ENCODE measurements at places on chromosomes 6 and 20.

DNA sequence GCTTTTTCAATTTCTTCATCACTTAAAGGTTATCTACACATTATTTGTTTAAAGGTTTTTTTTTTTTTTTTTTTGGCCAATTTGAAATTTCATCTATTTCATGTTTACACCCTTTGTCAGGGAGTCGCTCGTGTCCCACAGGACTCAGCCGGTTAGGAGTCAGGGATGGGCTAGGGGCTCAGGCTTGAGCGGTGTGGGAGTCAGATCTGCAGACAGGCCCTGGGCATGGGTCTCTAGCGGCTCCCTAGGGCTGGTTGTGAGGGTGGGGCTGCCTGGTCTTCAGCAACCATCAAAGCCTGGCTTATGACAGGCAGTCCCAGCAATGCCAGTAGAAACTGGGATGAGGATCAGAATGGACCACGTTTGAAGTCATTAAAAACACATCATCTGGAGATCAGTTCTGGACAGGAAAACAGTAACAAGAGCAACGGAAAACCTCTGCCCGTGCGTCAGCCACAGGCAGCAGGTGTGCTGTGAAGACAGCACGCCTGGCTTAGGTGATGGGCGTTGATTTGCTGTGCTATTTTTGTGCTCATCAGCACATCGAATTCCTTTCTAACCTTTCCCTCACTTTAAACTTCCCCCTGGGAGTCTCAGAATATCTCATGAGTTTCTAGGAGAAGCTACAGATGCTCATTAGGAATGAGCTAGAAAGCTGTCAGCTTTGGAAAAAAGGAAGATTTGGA, 91.3 kb upstream of the MPC1 start:
- no peak for DNase-seq

DNA sequence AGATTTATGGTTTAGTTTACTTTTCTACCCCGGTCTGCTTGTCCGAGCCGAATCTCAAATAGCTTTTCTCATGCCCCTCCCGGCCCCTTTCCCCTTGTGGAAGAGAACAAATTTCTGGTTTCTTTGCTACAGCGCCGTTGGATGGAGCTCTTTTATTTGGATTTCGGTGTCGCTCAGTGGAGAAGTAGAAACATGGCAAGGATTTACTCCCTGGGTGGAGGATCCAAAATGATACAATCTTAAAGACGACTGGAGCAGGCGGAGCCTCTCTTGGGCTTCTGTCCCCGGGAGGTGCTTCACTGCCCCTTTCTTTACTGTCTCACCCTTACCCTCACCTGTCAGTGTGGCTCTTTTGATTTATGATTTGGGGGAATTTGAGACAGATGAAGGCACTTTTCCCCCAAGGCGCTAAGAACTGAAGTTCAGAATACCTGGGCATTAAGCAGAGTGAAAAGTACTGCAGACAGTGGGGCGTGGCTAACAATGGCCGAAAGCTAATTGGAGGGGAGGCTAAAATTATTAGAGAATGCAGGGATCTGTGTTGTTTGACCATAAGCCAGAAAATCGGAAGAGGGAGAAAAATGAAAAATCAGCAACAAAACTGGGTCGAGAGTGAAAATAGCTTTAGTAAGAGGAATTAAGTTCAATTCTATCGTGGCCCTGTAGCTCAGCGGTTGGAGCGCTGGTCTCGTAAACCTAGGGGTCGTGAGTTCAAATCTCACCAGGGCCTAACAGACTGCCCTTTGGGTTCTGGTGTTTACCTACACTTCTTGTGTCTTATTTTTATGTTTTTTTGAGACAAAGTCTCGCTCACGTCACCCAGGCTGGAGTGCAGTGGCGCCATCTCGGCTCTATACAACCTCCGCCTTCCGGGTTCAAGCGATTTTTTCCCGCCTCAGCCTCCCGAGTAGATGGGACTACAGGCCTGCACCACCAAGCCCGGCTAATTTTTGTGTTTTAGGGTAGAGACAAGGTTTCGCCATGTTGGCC, 145.1 kb upstream of the ZNF184 start:
- no peak for DNase-seq

- DNase-seq: no peak
Observed at GRCh38 chr20:62727584-62728027, 19.0 kb downstream of the NTSR1 start.

- peak; percentile 92 for DNase-seq
Observed at GRCh38 chr6:38346291-38347079, 293.2 kb downstream of the BTBD9 start.

- no peak for DNase-seq
Observed at GRCh38 chr6:1878330-1878729, 268.6 kb downstream of the FOXC1 start.

DNA sequence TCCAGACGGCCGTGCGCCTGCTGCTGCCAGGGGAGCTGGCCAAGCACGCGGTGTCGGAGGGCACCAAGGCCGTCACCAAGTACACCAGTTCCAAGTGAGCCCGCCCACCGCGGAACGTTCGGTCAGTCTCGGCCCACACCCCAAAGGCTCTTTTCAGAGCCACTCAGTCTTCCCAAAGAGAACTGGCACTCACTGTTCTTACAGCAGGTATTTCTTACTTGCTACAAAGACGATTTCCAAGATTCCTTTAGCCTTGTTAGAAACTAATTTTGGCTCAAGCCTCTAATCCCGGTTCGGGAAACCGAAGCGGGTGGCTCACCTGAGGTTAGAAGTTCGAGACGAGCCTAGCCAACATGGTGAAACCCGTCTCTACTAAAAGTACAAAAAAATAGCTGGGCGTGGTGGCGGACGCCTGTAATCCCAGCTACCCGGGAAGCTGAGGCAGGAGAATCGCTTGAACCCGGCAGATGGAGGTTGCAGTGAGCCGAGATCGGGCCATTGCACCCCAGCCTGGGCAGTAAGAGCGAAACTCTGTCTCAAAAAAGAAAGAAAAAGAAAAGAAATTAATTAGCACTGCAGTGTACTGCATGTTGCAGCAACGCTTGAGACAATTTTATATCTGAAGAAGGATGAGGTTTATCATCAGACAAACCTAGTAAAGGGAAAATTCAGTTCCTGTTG, 73.1 kb downstream of the OR2B2 start:
- DNase-seq: no peak

GRCh38 chr6:130560231-130560630, 194.4 kb downstream of the TMEM200A start:
- DNase-seq: no peak

DNA sequence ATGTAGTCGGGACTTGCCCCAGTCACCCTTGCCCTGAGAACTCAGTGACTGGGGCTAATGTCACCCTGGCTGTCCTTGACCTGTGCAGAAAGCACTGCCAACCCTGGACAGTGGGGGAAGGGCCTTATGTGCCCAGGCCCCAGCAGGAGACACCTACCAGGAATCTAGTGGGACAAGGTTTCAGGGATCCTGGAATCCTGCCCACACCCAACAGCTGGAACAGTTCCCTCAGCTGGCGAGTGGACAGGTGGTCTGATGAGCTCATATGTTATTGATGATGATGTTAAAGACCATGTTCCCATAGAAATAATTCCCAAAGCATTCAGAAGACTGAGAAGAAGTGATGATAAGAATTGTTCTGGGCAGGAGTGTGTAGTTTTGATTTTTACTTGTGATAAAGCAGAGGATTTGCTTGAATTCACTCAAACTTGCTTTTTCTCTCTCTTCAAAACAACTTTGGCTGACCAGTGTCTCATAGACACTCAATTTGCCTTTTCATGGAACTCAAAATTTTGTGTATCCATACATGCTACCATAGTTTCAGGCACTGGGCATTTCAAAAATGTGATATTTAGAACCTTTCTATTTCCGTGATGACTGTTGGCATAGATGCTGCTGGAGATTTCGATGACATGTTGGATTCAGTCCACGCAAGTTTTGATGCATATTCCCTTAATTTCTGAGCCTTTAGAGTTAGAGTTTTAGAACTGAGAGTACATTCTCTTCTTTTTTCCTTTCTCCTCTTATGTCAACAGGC, 79.3 kb downstream of the SLC22A3 start:
- DNase-seq: no peak

GRCh38 chr20:32527447-32528055, 57.6 kb downstream of the NOL4L start:
- no peak for DNase-seq

GRCh38 chr6:56934876-56935275, 20.0 kb upstream of the BEND6 start:
- no peak for DNase-seq

- no peak for DNase-seq
Observed at GRCh38 chr20:10047427-10047826, 12.6 kb downstream of the ANKEF1 start.

DNA sequence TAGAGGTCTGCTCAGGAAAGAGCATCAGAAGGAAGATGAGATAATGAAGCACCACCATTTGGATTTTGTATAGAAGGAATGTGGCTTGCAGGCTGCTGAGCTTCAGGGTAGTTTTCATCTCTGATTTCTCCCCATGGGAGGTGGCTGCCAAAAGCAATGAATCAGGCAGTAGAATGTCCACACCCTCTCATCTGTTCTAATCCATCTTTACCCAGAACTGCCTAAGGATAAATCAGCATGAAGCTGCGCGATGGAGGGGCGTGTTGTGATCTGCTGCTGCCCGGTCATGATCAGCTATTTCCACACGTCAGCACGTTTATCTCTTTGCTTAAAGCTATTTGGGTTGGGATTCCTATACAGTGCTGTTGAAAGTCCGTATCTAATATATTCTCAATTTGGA, 295.4 kb downstream of the FOXA2 start:
- no peak for DNase-seq

- no peak for DNase-seq
Observed at GRCh38 chr6:53062169-53062539, 3.0 kb upstream of the FBXO9 start.

DNA sequence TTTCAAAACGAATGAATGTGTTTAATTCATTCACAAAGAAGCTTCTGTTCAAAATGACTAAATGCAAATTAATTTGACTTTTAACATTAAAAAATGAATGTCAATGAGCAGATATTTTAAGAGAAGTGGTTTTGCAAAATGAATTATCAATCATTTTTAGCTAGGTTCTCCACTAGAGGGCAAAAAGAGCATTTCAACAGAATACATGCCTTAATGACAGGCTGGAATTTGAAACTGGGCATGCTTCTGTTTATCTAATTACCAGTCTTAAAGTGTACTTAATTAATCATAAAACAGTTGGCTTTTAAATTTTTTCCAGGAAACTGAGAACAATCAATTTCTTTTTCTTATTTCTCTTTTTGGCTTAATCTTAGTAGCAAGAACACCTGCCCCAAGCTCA, 63.8 kb upstream of the TINAG start:
- DNase-seq: no peak

GRCh38 chr6:71262914-71263313, 25.7 kb upstream of the OGFRL1 start:
- no peak for DNase-seq

DNA sequence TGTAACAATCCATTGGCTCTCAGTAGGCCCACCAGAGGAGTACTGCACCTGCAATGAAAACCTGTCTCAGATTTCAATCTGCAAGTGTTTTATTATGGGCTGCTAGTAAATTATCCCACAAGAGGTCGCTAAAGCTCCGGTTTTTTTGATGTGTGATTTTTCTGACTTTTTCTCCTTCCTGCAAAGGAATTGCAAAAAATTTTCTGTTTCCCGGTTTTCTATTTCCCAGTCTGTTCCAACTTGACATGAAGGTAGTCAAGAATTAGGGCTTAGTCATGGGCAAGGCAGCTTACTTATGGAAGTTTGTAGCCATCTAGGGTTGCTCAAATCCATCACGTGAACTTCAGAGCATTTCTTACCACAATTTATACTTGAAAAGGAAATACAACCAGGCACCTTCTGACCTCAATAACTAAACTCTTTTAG, 38.5 kb upstream of the AHI1 start:
- peak; percentile 82 for DNase-seq

DNA sequence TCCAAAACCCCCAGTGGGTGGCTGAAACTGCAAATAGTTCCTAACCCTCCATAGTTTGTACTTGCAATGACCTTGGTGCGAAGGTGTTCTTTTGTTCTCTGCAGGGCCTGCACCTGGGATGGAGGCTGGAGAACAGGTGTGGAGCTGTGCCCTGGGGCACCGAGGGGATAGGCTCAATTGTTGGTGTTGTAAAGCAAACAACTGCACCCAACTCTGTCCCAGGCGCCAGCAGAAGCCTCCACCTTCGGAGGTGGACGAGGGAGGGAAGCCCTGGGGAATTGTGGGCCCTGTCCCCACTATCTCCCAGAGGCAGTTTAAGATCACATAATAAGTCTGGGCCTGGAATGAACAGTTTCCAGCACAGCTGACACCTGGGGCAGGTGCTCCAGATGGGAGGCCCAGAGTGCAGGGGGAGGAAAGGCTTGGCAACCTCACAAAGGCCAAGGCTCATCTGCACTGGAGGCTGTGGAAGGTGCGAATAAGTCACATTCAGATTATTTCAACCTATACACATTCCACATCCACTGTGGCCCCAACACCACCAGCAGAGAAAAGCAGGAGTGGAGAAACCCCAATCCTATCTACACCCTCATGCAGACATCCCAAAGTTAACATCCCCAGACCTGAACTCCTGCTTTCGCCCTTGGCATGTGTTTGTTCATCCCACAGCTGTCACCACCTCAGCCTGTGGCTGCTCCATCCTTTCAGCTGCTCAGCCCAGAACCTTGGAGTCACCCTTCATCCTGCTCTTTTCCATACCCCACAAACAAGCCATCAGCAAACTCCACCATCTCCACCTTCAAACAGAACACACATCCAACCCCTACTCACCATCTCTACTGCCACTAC, 12.3 kb upstream of the CBFA2T2 start:
- DNase-seq: no peak

- DNase-seq: no peak
Observed at GRCh38 chr6:149181304-149181703, 136.2 kb upstream of the TAB2 start.

DNA sequence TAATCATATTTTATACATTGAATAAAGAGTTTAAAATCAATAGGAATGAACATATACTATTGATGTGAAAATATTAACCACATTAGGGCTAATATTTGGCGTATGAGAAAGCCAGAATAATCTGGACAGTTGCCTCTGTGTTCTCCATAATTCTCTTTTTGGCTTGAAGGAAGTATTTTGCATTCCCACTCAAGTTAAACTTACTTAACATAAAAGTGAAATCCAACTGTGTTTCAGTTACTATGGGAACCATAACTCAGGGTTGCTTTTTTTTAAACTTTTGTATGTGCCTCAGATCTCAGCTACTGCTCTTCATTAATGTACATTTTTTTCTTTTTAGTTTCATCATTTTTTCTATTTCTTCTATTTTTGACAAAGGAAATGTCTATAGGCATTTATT, 479.8 kb downstream of the NKAIN2 start:
- no peak for DNase-seq

DNA sequence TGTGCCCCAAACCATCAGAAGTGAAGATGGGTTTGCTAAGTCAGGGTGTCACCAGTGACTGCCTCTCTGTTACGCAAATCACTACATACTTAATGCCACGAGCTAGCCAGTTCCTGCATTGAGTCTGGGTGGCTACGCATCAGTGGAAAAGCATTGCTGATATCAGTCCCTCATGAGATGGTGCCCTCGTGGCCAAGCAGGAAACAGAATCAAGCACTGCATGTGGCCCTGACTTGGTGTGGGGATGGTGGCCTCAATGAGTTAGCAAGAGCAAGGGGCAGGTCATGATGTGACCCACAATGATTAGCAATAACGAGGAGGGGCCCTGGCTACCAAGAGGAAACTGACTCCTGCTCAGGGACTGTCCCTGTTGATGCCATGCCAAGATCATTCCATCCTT, 51.6 kb upstream of the FNDC1 start:
- DNase-seq: no peak
